ENCODE measurements at places on chromosomes 7 and 10.

GRCh38 chr7:89133357-89133756 is 337.8 kb upstream of the TEX47 start:
- no peak for DNase-seq

- DNase-seq = no peak
These were observed 478.5 kb downstream of the KIF20B start for GRCh38 chr10:90179696-90180407.

- no peak for DNase-seq
These were observed 1.5 kb upstream of the LRRC4 start for GRCh38 chr7:128032605-128033235.

DNA sequence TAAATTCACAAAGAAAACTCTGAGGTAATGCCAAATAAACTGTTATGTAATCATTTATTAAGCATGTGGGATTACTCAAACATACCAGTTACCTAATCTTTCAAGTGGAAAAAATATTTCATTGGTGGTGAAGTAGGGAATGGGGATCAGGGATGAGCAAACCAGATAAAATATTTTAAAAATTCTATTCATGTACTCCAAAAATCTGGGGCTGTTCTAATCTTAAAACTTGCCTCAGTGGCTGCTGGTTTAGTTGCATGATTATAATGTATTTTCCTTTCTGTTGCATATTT is 19.5 kb downstream of the LMOD2 start:
- no peak for DNase-seq

DNA sequence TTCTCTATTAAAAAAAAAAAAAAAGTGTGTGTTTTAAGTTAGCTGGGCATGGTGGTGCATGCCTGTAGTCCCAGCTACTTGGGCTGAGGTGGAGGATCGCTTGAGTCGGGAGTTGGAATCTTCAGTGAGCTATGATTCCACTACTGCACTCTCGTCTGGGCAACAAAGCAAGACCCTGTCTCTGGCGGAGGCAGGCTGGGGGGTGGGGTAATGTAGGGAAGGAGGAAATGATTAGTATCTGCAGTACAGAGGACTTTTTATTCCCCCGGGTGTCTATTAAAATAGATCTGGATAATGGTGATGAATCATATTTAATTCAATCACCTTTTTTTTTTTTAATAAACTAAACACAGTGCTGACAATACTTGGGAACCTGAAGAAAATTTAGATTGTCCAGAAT is 6.5 kb downstream of the CBX3 start:
- DNase-seq = no peak

- DNase-seq = no peak
These were observed 20.9 kb downstream of the INSYN2A start for GRCh38 chr10:127175357-127176110.

Data from activated CD8-positive, alpha-beta T cell treated with anti-CD3 and anti-CD28 coated beads, Interleukin-2, amount 10 ng/mL, durations not matched to agents 7 days and 5 days (primary cell).